ENCODE measurements at places on chromosomes 3 and 15.
A peak's percentile ranks its signal among the peaks of the same experiment; 100 is the strongest.

GRCh38 chr15:32880642-32881041, 162.8 kb downstream of the GREM1 start:
- no peak for DNase-seq

GRCh38 chr3:174035328-174035886, 637.9 kb downstream of the NLGN1 start:
- DNase-seq: no peak

DNA sequence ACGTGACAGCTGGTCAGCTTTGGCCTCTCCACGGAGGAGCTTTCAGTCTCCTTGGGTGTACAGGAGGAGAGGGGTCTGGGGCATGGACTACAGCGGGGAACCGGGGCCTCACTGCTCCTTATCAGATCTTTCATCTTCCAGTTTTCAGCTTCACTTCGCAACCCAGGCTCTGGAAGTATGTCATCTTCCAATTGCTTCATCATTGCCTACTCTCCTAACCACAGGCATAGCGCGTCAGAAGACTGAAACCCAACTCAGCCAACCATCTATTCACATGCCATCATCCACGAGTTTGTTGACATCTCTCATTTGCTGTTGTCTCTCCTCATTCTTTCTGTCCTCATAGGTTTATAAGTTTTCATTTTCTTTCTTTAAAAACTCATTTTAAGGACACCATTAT, 119.5 kb downstream of the MYLK start:
- DNase-seq: no peak

- no peak for DNase-seq
Measured at GRCh38 chr3:194675081-194675640, 3.2 kb upstream of the LSG1 start.

DNA sequence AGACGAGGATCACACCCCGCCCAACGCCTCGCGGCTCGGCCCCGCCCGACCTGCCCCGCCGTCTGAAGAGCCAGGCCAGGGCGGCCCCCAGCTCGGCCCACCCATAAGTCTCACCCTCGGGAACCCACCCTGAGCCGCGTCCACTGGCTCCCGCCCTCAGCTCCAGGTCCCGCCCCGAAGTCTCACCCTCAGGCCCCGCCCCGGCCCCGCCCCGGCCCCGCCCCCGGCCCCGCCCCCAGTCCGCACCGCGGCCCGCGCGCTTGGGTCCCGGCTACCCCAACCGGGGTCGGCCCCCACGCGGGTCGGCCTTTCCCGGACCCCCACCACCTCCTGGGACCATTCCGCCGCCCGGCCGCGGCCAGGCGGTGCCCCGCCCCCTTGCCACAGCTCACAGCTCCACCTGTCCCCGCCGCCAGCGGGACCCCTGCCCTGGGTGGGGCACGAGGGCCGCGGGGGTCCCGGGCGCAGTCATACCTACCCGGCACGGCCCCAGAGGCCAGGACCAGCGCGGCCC, 489 bp downstream of the CSPG5 start:
- peak; percentile 73 for DNase-seq

GRCh38 chr3:170947018-170947769, 38.8 kb upstream of the EIF5A2 start:
- DNase-seq: no peak

Measured in HTR-8/SVneo (cell line).